Thoracic aorta endothelial cell (primary cell): ENCODE measurements at places on chromosomes 13 and 19. TPM values are rescaled to one million over a fixed set of nuclear protein-coding genes. Genes with fewer than 3 reads are reported as not detected.

Gene ZNF528
- 12.0 and 22.3 TPM in 2 replicates for total RNA-seq

Gene ZSCAN4
- not detected in 2 replicates for total RNA-seq

Gene MAG
- total RNA-seq: 0.27 TPM in 1 of 2 replicates, not detected in the other

Gene DDA1
- 26.6 and 27.0 TPM in 2 replicates for total RNA-seq

Gene KLK2
- total RNA-seq: not detected in 2 replicates

Gene ZNF677
- 23.1 and 23.8 TPM in 2 replicates for total RNA-seq

Gene SMAD9
- 8.1 and 8.3 TPM in 2 replicates for total RNA-seq

Gene SIGLEC5
- total RNA-seq: not detected in 2 replicates

Gene DAND5
- not detected in 2 replicates for total RNA-seq

Gene ZNF865
- total RNA-seq: 1.6 and 1.8 TPM in 2 replicates

Gene COL5A3
- total RNA-seq: under 0.01 TPM in 1 of 2 replicates, not detected in the other

Gene THSD1
- total RNA-seq: 41.3 and 41.4 TPM in 2 replicates

Gene KBTBD7
- total RNA-seq: 5.2 and 6.2 TPM in 2 replicates

Gene U2AF1L4
- 3.5 and 5.4 TPM in 2 replicates for total RNA-seq

Gene RAB20
- 0.93 and 1.0 TPM in 2 replicates for total RNA-seq

Gene KLK4
- not detected in 2 replicates for total RNA-seq

Gene ZNF850
- 4.7 and 5.5 TPM in 2 replicates for total RNA-seq

Gene CBLC
- total RNA-seq: not detected in 2 replicates

Gene FAM216B
- total RNA-seq: not detected in 2 replicates

Gene TMEM143
- total RNA-seq: 4.4 and 5.0 TPM in 2 replicates

Gene GPC6
- total RNA-seq: 0.07 and 0.13 TPM in 2 replicates

Gene SERTAD3
- 10.4 and 13.2 TPM in 2 replicates for total RNA-seq

Gene HDGFL2
- total RNA-seq: 57.0 and 58.1 TPM in 2 replicates

Gene PCDH17
- total RNA-seq: 2.2 and 5.1 TPM in 2 replicates

Gene ZNF571
- total RNA-seq: 1.2 and 2.4 TPM in 2 replicates

Gene HRC
- total RNA-seq: not detected in 2 replicates

Gene LRCH1
- total RNA-seq: 13.1 and 14.5 TPM in 2 replicates

Gene PRTN3
- not detected in 2 replicates for total RNA-seq

Gene TJP3
- not detected in 2 replicates for total RNA-seq

Gene FFAR2
- total RNA-seq: not detected in 2 replicates

Gene AKT2
- total RNA-seq: 39.2 and 49.1 TPM in 2 replicates

Gene NFIC
- 55.2 and 83.0 TPM in 2 replicates for total RNA-seq
